ENCODE measurements at places on chromosomes 11 and 22. TPM values are rescaled to one million over a fixed set of nuclear protein-coding genes. Genes with fewer than 3 reads are reported as not detected.

DNA sequence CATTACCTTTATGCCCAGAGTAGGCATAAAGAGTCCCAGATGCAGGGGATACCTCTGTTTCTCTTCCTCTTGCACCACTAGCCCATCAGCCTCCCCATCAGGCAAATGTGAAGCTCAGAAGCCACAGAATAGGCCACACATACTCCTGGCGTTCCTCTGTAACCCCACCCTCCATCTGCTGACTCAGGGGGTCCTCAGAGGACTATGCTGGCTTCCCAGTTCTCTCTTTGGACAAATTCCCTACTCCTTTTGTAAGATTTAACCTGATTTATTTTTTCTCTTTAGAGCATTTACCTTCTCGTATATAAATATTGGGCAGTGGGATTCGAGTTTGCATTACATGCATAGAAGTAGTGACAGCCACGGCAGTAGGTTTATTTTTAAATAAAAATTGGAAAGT, 262.3 kb upstream of the CADM1 start:
- DNase-seq: no peak

- DNase-seq: no peak
Measured at GRCh38 chr11:76559346-76559745, 111.2 kb downstream of the LRRC32 start.

Gene PGM2L1
- 1.8 TPM for total RNA-seq

Gene CNTN5
- not detected for total RNA-seq

DNA sequence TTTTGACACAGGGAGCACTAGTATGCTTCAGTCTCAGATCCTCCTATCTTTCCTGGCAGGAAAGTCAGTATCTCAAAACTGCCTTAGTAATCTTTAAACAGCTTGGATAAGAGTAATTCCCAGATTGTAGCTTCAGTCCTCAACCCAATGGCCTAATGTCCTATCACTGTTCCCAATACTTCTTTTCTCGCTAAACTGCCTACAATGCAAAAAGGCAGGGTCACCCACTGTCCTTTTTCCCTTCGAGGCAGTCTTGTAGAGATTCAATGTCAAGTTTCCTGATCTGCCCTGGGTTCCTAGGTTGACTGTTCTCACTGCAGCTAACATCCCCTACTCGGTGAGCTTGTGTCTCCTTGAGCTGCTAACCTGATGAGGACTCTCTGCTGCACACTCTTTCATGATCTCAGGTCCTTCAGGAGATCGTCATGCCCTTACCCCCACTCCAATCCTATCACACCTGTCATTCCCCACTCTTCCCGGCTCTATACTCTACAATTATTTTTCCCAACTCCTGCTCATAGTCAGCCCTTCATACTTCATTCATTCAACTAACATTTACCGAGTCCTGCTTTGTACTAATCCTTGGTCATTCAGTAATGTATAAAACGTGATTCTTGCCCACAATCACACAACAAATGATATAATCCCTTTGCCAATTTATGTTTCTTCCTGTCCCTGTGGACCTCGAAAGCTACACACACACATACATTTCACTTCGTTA, 904 bp downstream of the C2CD3 start:
- DNase-seq: no peak

- DNase-seq: no peak
Measured at GRCh38 chr11:123054301-123055065, 7.5 kb downstream of the HSPA8 start.

Gene CCDC73
- total RNA-seq: not detected

Gene MS4A7
- 8.2 TPM for total RNA-seq

- no peak for DNase-seq
Measured at GRCh38 chr11:70669871-70670675, 271.7 kb downstream of the CTTN start.

Gene OR4A16
- not detected for total RNA-seq

GRCh38 chr22:46031557-46031956, 54.6 kb upstream of the WNT7B start:
- peak; percentile 65 for DNase-seq

DNA sequence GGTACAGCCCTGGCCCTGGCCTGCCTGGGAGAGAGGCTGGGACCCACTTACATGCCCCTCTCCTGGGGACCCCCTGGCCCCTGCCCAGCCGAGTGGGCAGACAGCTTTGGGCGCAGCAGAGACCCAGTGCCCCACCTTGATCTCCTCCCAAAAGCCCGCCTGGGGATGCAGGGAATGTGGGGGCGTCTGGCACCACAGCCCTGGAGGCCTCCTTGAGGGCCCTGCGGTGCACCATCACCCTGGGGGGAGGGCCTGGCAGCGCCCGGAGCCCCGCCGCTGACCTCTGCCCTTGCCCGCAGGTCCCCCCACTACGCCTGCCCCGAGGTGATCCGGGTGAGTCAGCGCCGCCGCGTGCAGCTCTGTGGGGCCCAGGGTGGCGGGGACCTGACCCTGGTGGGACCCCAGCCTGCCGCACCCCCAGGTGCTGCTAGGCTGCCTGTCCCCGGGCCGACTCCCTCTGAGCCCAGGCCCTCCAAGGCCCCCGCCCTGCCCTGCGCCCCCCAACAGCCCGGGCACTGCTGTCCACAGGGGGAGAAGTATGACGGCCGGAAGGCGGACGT, 43.7 kb downstream of the MOB2 start:
- no peak for DNase-seq

Gene PTPN5
- 3.8 TPM for total RNA-seq

Gene GNAZ
- 2.2 TPM for total RNA-seq

DNA sequence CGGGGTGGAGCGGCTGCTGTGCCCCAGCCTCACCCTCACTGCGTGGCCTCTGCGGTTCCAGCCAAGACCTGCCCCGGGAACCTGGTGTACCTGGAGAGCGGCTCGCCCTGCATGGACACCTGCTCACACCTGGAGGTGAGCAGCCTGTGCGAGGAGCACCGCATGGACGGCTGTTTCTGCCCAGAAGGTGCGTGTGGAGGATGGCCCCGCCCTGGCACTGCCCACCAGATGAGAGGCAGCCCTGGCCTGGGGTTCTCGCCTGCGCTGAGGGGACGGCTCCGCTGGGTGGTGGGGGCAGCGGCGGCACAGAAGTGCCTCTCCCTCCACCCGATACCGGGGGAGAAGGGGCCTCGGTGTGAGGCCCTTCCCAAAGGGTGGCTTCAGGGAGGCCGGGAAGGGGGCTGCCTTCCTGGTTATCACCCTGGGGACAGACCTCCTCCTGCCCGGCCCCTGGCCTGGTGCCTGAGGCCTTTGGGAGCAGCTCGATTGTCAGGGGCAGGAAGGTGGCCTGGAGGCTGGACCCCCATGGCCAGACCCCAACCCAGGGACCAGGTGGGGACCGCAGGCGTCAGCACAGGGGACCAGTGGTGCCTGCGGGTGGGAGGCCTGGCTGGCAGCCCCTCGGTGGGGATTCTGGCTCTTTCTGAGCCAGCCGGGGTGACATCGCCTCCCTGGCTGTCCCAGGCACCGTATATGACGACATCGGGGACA, 7.1 kb downstream of the MUC2 start:
- peak; percentile 50 for DNase-seq

- no peak for DNase-seq
Measured at GRCh38 chr22:24516301-24516737, 21.2 kb downstream of the UPB1 start.

GRCh38 chr11:2817431-2817830, 68.1 kb downstream of the CDKN1C start:
- no peak for DNase-seq

GRCh38 chr11:15613789-15614188, 499.1 kb downstream of the INSC start:
- DNase-seq: no peak
